Suppressor macrophage treated with lipopolysaccharide for 1 hour (primary cell): ENCODE measurements at places on chromosomes 11 and 22.

DNA sequence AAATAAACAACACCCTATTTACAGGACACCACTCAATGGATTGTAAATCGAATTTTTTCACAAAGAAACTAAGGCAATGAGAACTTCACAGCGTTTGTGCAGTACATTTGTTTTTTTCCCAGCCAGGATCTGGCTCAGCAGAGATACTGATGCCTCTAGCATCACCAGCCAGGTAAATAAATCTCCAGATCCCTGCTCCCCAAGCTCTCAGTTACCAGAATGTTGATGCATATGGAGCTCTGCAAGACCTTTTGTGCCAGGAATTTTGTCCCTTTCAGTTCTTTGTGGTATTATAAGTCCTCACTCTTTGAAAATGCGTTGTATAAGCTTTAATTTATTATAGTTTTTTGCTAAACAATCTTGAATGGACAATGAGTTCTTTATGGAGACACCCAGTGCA lies 137.6 kb downstream of the MSANTD4 start:
- DNase-seq, result no peak

GRCh38 chr22:42229455-42230149 lies 40.9 kb downstream of the TCF20 start:
- no peak for DNase-seq

- no peak for DNase-seq
Measured at GRCh38 chr11:125074511-125075241, 11.6 kb downstream of the SLC37A2 start.

- peak; percentile 95 for DNase-seq
Measured at GRCh38 chr11:3049430-3050243, 7.6 kb downstream of the CARS1 start.

GRCh38 chr11:47305734-47306483 lies 36.0 kb downstream of the MADD start:
- no peak for DNase-seq

GRCh38 chr11:4092026-4092425 lies 2.6 kb upstream of the RRM1 start:
- peak; percentile 61 for DNase-seq
